ENCODE measurements at places on chromosomes 5 and 9.

DNA sequence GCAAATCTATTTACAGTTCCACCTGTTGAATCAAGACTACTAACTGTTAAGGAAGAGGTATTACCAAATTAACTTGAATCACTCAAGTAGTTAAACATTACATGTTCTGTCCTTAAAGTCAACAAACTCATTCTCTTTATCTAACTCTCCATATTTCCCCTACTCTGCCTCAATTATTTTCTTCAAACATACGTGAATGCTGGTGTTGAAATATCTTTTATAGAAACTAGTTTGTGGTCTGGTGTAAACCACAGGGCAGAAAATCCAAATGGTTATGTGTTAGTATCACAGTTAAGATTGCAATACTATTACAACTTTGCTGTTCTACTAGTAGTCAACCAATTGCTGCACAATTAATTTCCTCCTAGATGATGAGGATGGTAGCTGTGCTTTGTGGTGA lies 603.5 kb downstream of the KCTD16 start:
- no peaks in the 10 kb centered on the region for H3K36me3 ChIP-seq
- no peak overlapping the region for H3K4me3 ChIP-seq
- no peaks in the 10 kb centered on the region for H3K4me1 ChIP-seq

DNA sequence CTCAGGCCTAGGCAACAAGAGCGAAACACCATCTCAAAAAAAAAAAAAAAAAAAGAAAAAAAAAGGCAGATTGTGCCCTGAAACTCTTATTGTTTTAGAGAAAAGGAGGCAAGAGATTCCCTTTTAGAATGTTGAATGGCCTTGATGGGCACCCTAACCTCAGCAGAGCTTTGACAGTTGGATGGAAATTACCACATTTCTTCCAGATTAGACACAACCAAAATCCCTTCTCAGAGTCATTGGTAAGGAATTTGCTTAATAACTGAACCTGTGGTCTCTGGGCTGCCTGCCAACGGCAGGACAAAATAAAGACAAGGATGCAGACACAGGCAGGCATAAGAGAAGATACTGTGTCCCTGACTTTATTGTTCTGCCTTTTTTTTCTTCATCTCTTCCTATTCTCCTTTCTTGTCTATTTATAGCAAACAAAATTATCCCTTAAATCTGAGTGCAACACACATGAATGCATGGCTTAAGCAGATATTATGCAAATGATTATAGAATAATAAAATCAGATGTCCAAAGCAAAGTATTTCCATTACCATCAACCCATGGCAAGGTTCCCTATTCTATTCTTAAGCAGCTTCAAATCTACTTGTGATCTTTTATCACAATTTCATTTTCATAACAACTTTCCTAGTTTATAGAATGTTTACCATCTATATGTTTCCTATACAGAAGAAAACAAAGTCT lies 37.3 kb upstream of the TRIO start:
- no peak overlapping the region for H3K27ac ChIP-seq
- H3K4me1 ChIP-seq = no peaks in the 10 kb centered on the region
- DNase-seq = no peak
- H3K36me3 ChIP-seq = no peaks in the 10 kb centered on the region
- H3K4me3 ChIP-seq = no peak overlapping the region
- H3K27me3 ChIP-seq = no peaks in the 10 kb centered on the region

DNA sequence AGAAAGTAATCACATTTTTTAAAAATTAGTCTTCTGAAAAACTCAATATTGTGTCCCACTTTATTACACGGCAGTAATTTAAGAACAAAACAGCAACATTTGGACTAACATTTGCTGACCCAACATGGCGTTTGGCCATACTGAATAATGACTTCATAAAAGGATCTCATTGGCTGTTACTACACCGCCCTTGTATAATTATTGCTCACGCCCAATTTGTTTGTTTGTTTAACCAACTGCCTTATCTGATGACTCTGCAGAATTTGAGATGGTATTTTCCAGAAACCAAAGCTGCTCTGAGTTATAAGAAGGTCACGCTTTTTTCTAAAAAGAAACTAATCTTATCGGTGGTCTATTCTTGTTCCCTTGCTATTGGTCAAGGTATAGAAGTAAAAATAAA lies 200.2 kb upstream of the TARS1 start:
- H3K27me3 ChIP-seq = no peaks in the 10 kb centered on the region
- no peak for DNase-seq
- no peaks in the 10 kb centered on the region for H3K36me3 ChIP-seq
- no peak overlapping the region for H3K27ac ChIP-seq

- peaks cover 3% of the 10 kb centered on the region for H3K27me3 ChIP-seq
- DNase-seq = no peak
- no peaks in the 10 kb centered on the region for H3K36me3 ChIP-seq
- H3K4me1 ChIP-seq = no peaks in the 10 kb centered on the region
Observed at GRCh38 chr5:169181814-169182213, 119.1 kb downstream of the SLIT3 start.

DNA sequence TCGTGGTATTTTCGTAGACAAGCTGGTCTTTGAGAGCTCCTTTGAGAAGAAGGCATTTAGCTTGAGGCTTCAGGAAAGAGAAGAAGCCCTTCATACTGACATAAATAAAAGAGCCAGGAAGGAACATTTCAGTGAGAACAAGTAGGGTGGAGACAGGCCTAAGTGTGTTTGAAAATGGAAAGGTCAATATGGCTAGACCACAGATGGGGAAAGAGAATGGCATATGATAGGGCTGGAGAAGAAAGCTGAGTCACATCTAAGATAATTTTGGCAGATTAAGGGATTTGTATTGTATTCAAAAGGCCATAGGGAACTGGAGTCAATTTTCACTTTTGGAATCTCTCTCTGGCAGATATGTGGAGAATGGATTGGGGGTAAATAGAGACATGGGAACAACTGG lies 374.9 kb downstream of the TMEM38B start:
- no peak for DNase-seq
- no peaks in the 10 kb centered on the region for H3K4me1 ChIP-seq
- H3K36me3 ChIP-seq = no peaks in the 10 kb centered on the region
- no peaks in the 10 kb centered on the region for H3K27me3 ChIP-seq
- no peak overlapping the region for H3K27ac ChIP-seq

DNA sequence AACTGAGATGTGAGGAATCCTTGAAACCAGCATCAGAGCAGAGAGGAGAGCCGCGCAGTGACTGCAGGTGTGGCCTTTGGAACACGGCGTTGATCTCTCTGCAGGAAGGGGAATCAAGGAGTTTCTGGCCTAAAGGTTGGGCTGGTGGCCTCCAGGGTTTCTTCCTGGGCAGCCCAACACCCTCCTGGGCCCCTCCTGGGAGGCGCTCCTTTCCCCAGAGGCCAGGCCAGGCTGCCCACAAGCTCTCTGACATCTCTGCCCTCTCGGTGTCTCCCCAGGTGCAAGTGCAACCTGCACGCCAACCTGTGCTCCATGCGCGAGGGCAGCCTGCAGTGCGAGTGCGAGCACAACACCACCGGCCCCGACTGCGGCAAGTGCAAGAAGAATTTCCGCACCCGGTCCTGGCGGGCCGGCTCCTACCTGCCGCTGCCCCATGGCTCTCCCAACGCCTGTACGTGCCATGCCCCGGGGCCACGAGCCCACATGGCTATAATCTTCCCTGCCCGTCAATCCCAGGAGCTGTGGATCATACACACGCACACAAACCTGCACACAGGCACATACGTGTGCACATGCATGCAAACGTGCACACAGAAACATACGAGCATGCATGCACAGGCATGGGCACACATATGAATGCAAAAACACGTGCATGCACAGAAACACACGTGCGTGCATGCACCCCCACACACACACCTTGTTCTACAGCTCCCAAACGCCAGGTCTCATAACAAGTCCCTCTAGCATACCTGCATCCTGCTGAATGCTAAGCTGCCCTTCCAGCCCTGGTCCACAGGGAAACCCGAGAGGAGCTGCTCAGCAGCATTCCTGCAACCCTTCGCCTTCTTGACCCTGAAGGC lies 64.9 kb downstream of the NTNG2 start:
- H3K36me3 ChIP-seq = no peaks in the 10 kb centered on the region
- no peak for DNase-seq
- no peak overlapping the region for H3K27ac ChIP-seq
- H3K4me1 ChIP-seq = no peaks in the 10 kb centered on the region
- no peak overlapping the region for H3K4me3 ChIP-seq

GRCh38 chr5:157952374-157952685 lies 93.4 kb upstream of the CLINT1 start:
- no peak overlapping the region for H3K27ac ChIP-seq
- no peaks in the 10 kb centered on the region for H3K36me3 ChIP-seq
- no peaks in the 10 kb centered on the region for H3K27me3 ChIP-seq
- peaks cover 11% of the 10 kb centered on the region for H3K4me1 ChIP-seq
- DNase-seq = no peak
- no peak overlapping the region for H3K4me3 ChIP-seq

DNA sequence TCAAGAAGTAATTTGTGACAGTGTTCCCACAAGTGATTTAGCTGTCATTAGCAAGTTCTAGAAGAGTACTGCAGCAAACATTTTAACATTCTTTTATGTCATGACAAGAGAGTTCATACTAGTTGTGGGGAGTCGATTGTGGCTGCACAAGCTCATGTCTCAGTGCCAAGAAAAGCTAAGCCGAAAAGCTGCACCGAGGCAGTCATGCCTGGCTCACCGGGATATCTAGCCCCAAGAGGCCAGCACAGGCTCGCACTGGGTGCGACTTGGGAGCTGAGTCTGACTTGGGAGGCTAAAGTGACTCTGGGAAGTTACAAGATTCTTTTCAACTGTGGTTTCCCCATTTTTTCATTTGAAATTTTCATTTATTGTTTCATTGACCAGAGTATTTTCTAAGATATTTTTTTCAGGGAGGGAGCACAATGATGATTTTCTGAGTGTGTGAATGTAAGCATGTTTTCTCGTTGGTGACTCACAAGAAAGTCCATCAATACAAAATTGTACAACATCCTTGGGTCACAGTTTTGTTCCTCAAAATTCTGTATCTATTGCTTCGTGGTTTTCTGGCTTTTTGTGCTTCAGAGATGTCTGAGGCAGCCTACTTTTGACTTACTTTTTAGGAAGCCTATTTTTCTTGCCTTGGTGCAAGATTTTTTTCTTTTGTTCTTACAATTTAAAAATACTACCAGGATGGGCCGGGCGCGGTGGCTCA lies 18.7 kb downstream of the CAST start:
- H3K4me1 ChIP-seq = no peaks in the 10 kb centered on the region
- no peaks in the 10 kb centered on the region for H3K36me3 ChIP-seq
- H3K27me3 ChIP-seq = no peaks in the 10 kb centered on the region
- H3K4me3 ChIP-seq = no peak overlapping the region

DNA sequence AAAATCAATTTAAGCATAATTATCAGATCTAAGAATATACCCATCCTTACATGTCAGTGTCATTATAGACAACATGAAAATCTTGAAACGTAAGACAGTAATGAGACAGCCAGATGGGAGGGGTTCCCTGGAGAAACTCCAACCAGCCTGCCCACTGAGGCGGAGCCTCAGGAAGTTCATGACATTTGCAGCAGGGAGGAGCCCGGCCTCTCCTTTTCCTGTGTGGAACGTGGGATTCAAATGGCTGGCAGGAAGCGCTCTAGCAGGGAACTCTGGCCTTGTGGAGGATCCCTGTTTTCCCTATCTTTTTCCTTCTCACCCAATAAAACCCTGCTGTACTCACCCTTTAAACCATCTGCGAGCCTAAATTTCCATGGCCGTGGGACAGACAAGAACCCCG lies 176.6 kb upstream of the KCNN2 start:
- no peak overlapping the region for H3K4me3 ChIP-seq
- no peak for DNase-seq
- H3K27me3 ChIP-seq = no peaks in the 10 kb centered on the region
- H3K4me1 ChIP-seq = no peaks in the 10 kb centered on the region
- no peak overlapping the region for H3K27ac ChIP-seq

- no peak overlapping the region for H3K27ac ChIP-seq
- no peak overlapping the region for H3K4me3 ChIP-seq
- DNase-seq = no peak
Observed at GRCh38 chr5:113244966-113245365, 189.8 kb downstream of the TSSK1B start.

DNA sequence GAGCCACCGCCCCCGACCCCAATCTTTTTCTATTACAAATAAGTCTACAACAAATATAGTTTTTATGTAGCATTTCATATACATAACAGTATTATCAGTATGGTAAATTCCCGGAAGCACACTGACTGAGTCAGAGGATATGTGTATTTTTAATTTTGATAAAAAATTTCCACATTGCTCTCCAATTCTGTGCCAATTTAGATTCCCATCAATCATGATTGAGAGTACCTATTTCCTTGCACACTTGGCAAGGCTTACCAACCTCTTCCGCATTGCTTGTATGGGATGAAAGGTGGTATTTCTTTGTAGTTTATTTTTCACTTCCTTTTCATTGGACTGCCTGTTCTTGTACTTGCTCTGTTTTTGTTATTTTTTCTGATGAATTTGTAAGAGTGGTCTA lies 204.6 kb downstream of the RFX3 start:
- H3K36me3 ChIP-seq = no peaks in the 10 kb centered on the region
- H3K4me1 ChIP-seq = no peaks in the 10 kb centered on the region
- no peak overlapping the region for H3K4me3 ChIP-seq
- H3K27me3 ChIP-seq = no peaks in the 10 kb centered on the region
- no peak overlapping the region for H3K27ac ChIP-seq

- no peaks in the 10 kb centered on the region for H3K36me3 ChIP-seq
- H3K4me3 ChIP-seq = no peak overlapping the region
- H3K4me1 ChIP-seq = no peaks in the 10 kb centered on the region
- no peak overlapping the region for H3K27ac ChIP-seq
Observed at GRCh38 chr9:100601216-100601615, 23.3 kb downstream of the CAVIN4 start.

All from DND-41 (cell line).